ENCODE measurements at places on chromosomes 6 and 20.

- no peak overlapping the region for H3K4me3 ChIP-seq
- H3K27me3 ChIP-seq = no peaks in the 10 kb centered on the region
- no peaks in the 10 kb centered on the region for H3K36me3 ChIP-seq
- H3K4me1 ChIP-seq = no peaks in the 10 kb centered on the region
- H3K27ac ChIP-seq = peak overlapping the region; percentile 67
Measured at GRCh38 chr6:113762641-113763040, 94.5 kb upstream of the MARCKS start.

GRCh38 chr6:15474196-15474595 is 188.6 kb downstream of the DTNBP1 start:
- DNase-seq = no peak
- peaks cover 3% of the 10 kb centered on the region for H3K4me1 ChIP-seq
- no peaks in the 10 kb centered on the region for H3K27me3 ChIP-seq

DNA sequence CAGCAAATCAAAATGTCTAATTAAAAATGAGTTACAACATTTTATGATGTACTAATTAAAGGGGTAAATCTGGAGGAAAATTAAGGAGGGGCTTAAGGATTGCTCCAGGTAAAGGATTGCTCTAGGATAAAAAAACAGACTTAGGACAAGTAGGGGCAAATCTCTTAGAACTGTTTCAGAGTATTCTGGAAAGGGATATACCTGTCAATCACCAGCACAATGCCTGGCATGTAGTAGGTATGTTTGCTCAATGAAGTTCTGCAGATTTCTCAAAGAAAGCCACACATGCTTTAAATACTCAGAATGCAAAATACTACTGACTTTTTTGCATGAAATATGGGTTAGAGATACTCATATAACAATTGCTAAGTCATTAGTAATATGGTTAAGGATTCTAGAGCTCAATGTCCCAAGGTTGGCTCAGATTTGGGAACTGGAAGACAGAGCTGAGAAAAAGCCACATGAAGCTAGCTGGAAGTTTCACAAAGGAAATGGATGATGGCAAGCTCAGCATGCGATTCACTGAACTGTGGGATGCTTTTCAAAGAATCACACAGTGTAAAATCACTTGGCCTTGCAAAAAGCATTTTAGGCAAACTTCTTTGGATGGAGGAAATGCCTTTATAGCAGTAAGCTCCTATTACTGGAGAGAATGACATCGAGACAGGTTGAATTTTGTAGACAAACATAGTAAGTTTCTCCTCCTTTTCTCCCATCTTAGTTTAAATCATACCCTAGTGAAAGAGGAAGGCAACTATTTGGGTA is 72.8 kb downstream of the MAP3K5 start:
- H3K27me3 ChIP-seq = no peaks in the 10 kb centered on the region
- no peaks in the 10 kb centered on the region for H3K4me1 ChIP-seq
- no peak for DNase-seq
- no peaks in the 10 kb centered on the region for H3K36me3 ChIP-seq
- H3K27ac ChIP-seq = no peak overlapping the region

GRCh38 chr20:63217706-63218105 is 1.8 kb upstream of the YTHDF1 start:
- no peak overlapping the region for H3K4me3 ChIP-seq
- no peak overlapping the region for H3K27ac ChIP-seq
- DNase-seq = no peak
- no peaks in the 10 kb centered on the region for H3K36me3 ChIP-seq
- no peaks in the 10 kb centered on the region for H3K27me3 ChIP-seq
- peaks cover 28% of the 10 kb centered on the region for H3K4me1 ChIP-seq

GRCh38 chr6:53634184-53634631 is 31.3 kb downstream of the KLHL31 start:
- H3K4me3 ChIP-seq = no peak overlapping the region
- H3K36me3 ChIP-seq = no peaks in the 10 kb centered on the region
- H3K27ac ChIP-seq = peak overlapping the region; percentile 22
- H3K4me1 ChIP-seq = peaks cover 11% of the 10 kb centered on the region
- no peak for DNase-seq
- H3K27me3 ChIP-seq = no peaks in the 10 kb centered on the region

GRCh38 chr6:11710311-11710761 is 68.3 kb downstream of the ADTRP start:
- DNase-seq = no peak
- H3K4me1 ChIP-seq = peaks cover 15% of the 10 kb centered on the region
- no peaks in the 10 kb centered on the region for H3K36me3 ChIP-seq
- H3K27ac ChIP-seq = no peak overlapping the region

GRCh38 chr6:37492991-37493660 is 6.6 kb downstream of the CCDC167 start:
- H3K36me3 ChIP-seq = no peaks in the 10 kb centered on the region
- no peaks in the 10 kb centered on the region for H3K4me1 ChIP-seq
- no peak overlapping the region for H3K27ac ChIP-seq
- DNase-seq = no peak
- no peak overlapping the region for H3K4me3 ChIP-seq

GRCh38 chr20:62553838-62554161 is 78.0 kb upstream of the GATA5 start:
- peaks cover 41% of the 10 kb centered on the region for H3K27me3 ChIP-seq
- H3K27ac ChIP-seq = no peak overlapping the region
- peaks cover 17% of the 10 kb centered on the region for H3K4me1 ChIP-seq
- H3K36me3 ChIP-seq = no peaks in the 10 kb centered on the region

- H3K27me3 ChIP-seq = no peaks in the 10 kb centered on the region
- H3K4me3 ChIP-seq = no peak overlapping the region
- no peaks in the 10 kb centered on the region for H3K36me3 ChIP-seq
- no peaks in the 10 kb centered on the region for H3K4me1 ChIP-seq
- no peak overlapping the region for H3K27ac ChIP-seq
- no peak for DNase-seq
Measured at GRCh38 chr6:17269840-17270239, 11.3 kb upstream of the RBM24 start.

- peak overlapping the region; percentile 43 for H3K4me3 ChIP-seq
- H3K36me3 ChIP-seq = no peaks in the 10 kb centered on the region
- DNase-seq = no peak
- peaks cover 29% of the 10 kb centered on the region for H3K4me1 ChIP-seq
- H3K27me3 ChIP-seq = no peaks in the 10 kb centered on the region
Measured at GRCh38 chr6:109383438-109383940, 1.2 kb upstream of the CD164 start.

- no peak overlapping the region for H3K27ac ChIP-seq
- H3K27me3 ChIP-seq = no peaks in the 10 kb centered on the region
- peaks cover 6% of the 10 kb centered on the region for H3K4me1 ChIP-seq
- no peaks in the 10 kb centered on the region for H3K36me3 ChIP-seq
- DNase-seq = no peak
- no peak overlapping the region for H3K4me3 ChIP-seq
Measured at GRCh38 chr6:14656078-14656521, 538.5 kb downstream of the CD83 start.

DNA sequence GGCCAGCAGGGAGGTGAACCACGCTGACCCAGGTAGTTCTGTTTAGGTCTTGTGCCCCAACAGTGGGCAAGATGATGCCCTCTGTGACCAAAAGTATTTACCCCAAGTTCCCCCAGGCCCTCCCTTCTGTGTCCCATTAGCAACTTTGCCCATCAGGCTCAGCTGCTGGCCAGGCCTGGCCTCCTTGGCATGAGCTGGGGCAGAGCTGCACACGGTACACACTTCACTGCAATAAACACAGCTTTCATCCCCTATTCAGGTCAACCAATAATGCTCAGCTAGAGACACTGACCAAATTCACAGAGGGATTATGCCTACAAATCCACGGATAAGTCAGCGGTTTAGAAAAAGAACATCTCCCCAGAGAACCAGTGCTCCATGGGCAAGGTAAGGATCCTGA is 103.7 kb downstream of the SLC23A2 start:
- peak overlapping the region; percentile 57 for H3K27ac ChIP-seq
- peaks cover 10% of the 10 kb centered on the region for H3K4me1 ChIP-seq
- no peak for DNase-seq
- no peaks in the 10 kb centered on the region for H3K27me3 ChIP-seq
- H3K36me3 ChIP-seq = no peaks in the 10 kb centered on the region

- H3K4me3 ChIP-seq = no peak overlapping the region
- no peak overlapping the region for H3K27ac ChIP-seq
- H3K36me3 ChIP-seq = no peaks in the 10 kb centered on the region
- peaks cover 38% of the 10 kb centered on the region for H3K4me1 ChIP-seq
- no peak for DNase-seq
- H3K27me3 ChIP-seq = no peaks in the 10 kb centered on the region
Measured at GRCh38 chr6:22145376-22145775, 151.5 kb downstream of the PRL start.

- DNase-seq = no peak
- peaks cover 15% of the 10 kb centered on the region for H3K4me1 ChIP-seq
- no peaks in the 10 kb centered on the region for H3K27me3 ChIP-seq
- no peak overlapping the region for H3K4me3 ChIP-seq
- H3K36me3 ChIP-seq = no peaks in the 10 kb centered on the region
Measured at GRCh38 chr20:8154638-8155037, 22.6 kb downstream of the PLCB1 start.

DNA sequence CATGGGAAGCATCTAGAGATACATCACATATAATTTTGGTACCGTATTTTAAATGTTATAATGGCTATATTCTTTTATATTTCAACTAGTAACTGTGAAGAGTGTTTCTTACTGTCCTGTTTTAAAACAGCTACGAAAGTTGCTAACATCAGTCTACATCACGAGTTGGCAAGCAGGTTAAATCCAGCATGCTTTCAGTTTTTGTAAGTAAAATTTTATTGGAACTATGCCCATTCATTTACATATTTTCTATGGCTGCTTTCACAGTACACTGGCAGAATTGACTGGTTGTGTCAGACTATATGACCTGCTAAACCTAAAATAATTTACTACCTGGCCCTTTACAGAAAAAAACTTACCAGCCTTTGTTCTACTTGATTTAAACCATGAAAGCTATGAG is 478.1 kb downstream of the PHF3 start:
- H3K4me3 ChIP-seq = no peak overlapping the region
- H3K27me3 ChIP-seq = no peaks in the 10 kb centered on the region
- no peaks in the 10 kb centered on the region for H3K4me1 ChIP-seq
- no peaks in the 10 kb centered on the region for H3K36me3 ChIP-seq
- no peak for DNase-seq

DNA sequence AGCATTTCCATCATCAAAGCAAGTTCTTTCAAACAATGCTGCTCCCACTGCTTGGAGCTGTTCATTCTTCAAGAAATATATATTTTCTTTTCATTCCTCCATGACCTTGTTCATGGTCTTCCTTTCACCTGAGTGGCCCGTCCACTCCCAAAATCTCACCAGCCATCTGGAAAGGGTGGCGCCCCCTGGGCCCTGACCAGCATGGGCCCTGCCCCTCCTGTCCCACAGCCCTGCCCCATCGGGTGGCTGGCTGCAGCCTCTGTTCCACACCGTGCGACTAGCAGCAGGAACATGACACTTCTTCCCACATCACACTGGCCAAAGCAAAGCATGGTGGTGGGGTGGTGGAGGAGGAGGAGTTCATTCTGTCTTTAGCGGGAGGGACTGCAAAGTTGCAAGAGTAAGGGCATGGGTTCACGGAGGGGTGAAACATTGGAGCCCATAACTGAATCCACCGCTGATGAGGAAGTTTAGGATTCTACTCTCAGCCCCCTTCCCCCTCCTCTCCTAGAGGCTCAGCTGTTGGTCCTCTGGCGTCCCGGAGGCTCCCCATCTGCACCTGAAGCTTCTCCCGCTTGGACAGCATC is 195.2 kb upstream of the SLC24A3 start:
- no peaks in the 10 kb centered on the region for H3K4me1 ChIP-seq
- H3K27me3 ChIP-seq = no peaks in the 10 kb centered on the region
- no peak for DNase-seq
- H3K36me3 ChIP-seq = no peaks in the 10 kb centered on the region
- H3K4me3 ChIP-seq = no peak overlapping the region

GRCh38 chr6:94349227-94349626 is 929.9 kb upstream of the EPHA7 start:
- DNase-seq = no peak
- no peak overlapping the region for H3K4me3 ChIP-seq
- no peaks in the 10 kb centered on the region for H3K27me3 ChIP-seq
- no peaks in the 10 kb centered on the region for H3K4me1 ChIP-seq
- H3K27ac ChIP-seq = no peak overlapping the region

- no peaks in the 10 kb centered on the region for H3K4me1 ChIP-seq
- H3K36me3 ChIP-seq = no peaks in the 10 kb centered on the region
- no peak overlapping the region for H3K4me3 ChIP-seq
- no peak overlapping the region for H3K27ac ChIP-seq
- H3K27me3 ChIP-seq = no peaks in the 10 kb centered on the region
Measured at GRCh38 chr20:1883986-1884385, 11.2 kb upstream of the SIRPA start.

- H3K27ac ChIP-seq = no peak overlapping the region
- DNase-seq = no peak
- no peaks in the 10 kb centered on the region for H3K27me3 ChIP-seq
- H3K36me3 ChIP-seq = no peaks in the 10 kb centered on the region
- no peak overlapping the region for H3K4me3 ChIP-seq
Measured at GRCh38 chr20:10411673-10412072, 22.3 kb downstream of the MKKS start.

DNA sequence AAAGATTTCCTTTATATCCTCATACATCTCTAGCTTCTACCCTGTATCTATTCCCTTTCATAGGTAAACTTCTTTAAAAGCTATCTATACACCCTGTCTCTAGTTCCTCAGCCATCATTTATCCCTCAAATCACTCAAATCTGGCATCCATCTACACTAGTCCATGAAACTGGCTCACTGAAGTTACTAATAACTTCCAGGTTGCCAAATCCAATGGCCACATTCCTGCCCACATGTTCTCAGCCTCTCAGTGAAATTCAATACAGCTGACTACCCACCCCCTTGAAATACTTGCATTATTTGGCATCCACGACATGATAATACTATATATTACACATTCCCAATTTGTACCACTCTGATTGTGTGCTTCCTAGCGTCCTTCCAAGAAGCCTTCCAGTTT is 8.7 kb downstream of the REPS1 start:
- H3K27me3 ChIP-seq = no peaks in the 10 kb centered on the region
- peaks cover 15% of the 10 kb centered on the region for H3K4me1 ChIP-seq
- no peaks in the 10 kb centered on the region for H3K36me3 ChIP-seq
- H3K4me3 ChIP-seq = no peak overlapping the region
- no peak overlapping the region for H3K27ac ChIP-seq

- no peak for DNase-seq
- peaks cover 66% of the 10 kb centered on the region for H3K27me3 ChIP-seq
Measured at GRCh38 chr6:45424451-45424861, 46.7 kb upstream of the SUPT3H start.

DNA sequence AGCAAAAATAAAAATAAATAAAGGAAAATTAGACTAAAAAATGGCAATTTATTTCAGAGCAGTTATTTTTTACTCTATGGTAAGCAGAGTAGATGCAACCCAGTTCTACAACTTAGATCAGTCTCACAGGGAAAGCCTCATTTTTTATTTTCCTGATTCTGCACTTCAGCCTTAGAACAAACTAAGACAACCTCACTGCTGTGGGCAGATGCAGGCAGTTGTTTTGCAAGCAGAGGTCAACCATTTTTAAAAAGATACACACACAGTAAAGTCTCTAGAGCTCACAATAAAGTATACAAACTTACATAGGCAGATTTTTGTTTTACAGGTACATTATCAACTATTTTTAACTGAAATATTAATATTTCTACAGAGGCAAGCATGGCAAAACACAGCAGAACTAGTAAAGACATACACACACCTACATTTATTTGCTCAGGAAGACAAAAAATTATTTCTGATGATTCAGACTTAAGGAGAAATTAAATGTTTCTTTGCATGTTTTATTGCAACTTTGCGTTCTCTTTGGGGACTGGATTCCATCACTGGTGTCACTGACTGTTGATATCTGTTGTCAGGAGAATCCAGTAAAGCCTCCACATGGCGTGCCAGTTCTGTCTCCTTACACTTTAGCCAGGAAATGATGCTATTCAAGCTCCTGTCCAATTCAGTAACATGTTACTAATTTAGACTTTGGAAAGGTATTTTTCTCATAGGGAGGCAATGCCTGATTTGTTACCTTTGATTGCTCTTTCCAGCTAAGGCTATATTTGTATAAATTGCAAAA is 102.7 kb downstream of the TRDN start:
- H3K27me3 ChIP-seq = no peaks in the 10 kb centered on the region
- no peaks in the 10 kb centered on the region for H3K4me1 ChIP-seq
- no peak for DNase-seq
- no peak overlapping the region for H3K4me3 ChIP-seq
- no peaks in the 10 kb centered on the region for H3K36me3 ChIP-seq
